ENCODE measurements at places on chromosomes 5 and 9. TPM values are rescaled to one million over a fixed set of nuclear protein-coding genes. Genes with fewer than 3 reads are reported as not detected.

Gene LEAP2
- total RNA-seq = 2.1 TPM

Gene GNA14
- 3.7 TPM for total RNA-seq

Gene EGFLAM
- 41.8 TPM for total RNA-seq

Gene ADGRD2
- not detected for total RNA-seq

Gene PCA3
- total RNA-seq = not detected

Gene BHMT2
- 1.0 TPM for total RNA-seq

Gene DMRT3
- under 0.01 TPM for total RNA-seq

Gene SPINK4
- total RNA-seq = not detected

Gene HK3
- 4.2 TPM for total RNA-seq

Gene YTHDC2
- total RNA-seq = 30.3 TPM

Gene SPATA31C1
- not detected for total RNA-seq

Gene KLF4
- 12.0 TPM for total RNA-seq

Gene TOR2A
- total RNA-seq = 2.6 TPM

Gene ST8SIA4
- 6.3 TPM for total RNA-seq

Gene AUH
- 21.9 TPM for total RNA-seq

Gene IL5
- total RNA-seq = not detected

Gene BTF3
- total RNA-seq = 458 TPM
